Erythroblast (primary cell): ENCODE measurements at places on chromosomes 3 and 15.

DNA sequence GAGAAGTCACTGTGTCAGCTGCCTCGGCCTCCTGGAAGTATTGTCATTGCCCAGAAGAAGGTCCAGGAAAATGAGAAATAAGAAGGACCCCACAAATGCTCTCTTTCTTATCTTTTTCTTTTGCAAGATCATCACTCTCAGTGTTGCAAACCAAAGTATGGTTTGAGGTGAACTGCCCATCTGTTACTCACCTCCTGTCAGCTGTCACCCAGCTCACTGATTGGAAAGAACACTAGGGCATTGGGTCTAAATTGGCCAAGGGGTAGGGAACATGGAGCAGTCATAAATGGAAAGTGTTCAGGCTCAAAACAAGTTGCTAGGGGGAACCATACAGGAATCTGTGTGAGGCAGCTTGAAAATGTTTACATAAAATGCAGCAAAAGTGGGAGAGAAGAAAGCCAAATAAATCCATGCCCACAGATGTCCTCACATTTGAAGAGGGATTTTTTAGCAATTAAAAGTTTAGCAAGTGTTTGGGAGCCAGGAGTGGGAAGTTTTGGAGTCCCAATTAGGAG lies 431.2 kb upstream of the THBS1 start:
- DNase-seq, result no peak

GRCh38 chr3:186217820-186218164 lies 108.9 kb upstream of the ETV5 start:
- DNase-seq, result no peak

DNA sequence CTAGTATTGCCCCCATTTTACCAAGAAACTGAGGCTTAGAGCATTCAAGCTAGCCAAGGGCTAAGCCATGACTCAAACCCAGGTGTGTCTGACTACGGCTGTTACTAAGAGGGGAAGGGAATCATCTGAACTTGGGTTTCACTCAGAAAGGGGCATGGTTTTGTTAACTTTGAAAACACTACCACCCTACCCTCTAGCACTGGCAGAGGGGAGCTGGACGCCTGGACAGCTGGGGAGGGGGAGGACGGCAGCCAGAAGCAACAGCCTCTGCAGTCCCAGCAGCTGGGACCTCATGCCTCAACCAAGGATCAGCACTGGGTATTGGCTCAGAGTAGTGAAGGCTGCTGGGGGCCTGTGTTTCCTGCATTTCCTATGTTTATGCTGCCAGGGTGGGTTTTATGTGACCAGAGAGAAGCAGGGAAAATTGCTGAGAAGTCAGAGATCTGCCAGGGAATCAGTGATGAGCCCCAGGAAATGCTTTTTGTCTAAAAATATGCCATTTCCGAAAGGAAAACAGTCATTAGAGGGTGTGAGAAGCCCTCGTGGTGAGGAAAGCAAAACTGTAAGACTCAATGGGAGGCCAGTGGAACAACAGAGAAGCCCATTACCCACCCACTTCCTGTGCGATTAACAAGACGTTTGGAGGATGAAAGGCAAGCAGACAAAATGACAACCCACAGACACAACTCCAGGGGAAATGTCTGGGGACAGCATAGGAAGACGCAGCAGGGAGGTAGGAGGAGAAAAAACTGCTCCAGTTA lies 41.2 kb downstream of the LIPC start:
- DNase-seq, result no peak

DNA sequence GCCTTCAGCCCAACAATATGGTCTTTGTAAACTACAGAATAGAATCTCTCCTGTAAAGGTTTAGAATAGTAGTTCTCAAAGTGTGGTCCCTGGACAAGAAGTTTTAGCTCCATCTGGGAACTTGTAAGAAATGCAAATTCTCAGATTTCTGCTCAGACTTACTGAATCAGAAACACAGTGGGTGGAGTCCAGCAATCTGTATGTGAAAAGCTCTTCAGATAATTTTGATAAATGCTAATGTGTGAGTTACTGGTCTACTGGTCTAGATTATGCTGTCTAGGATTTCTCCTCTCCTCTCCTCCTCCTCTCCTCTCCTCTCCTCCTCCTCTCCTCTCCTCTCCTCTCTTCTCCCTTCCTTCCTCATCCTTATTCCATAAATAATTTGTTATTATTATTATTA lies 57.5 kb downstream of the RBMS3 start:
- DNase-seq, result no peak

GRCh38 chr3:11611341-11611799 lies 32.3 kb downstream of the VGLL4 start:
- DNase-seq, result no peak

DNA sequence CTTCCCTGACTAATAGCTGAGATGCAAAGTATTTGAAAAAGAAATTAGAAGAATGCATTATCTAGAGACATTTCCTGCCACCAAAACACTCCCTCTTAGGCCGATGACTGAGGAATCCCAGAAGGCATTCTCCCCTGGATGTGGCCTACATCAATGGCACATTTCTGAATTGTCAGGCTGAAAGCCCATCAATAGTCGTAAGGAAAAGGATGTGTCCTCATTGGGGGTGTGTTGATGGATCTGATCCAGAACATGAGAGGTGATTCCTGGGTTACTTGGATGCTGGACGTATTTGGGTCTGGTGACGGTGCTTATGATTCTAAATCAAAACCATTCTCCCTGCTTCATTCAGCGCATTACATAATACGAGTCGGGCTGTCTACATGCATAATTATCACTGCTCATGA lies 216.9 kb upstream of the CDIN1 start:
- DNase-seq, result no peak

DNA sequence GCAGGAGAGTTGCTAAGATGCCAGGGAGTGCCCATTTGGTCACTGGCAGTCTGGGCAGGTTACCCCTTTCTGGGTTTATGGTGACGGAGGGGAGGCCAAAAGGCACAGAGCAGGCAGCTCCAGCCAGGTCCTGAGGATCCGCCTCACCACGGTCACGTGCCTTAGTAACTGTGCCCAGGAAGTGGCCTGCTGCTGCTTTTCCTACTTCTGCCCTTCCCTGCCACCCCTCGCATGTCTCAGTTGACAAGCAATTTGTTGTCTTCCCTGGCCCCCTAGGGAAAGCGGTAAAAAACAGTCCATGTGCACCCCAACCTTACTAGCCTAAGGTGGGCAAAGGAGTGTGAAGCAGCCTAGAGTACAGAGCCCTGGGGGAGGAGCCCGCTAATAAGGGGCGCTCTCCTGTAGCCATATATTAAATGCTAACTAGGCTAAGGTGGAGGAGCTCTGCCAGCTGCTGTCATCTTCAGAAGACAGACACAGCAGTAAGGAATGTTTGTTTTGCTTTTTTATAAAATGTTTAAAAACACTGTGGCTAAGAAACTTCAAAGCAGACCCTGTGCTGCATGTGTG lies 9.1 kb upstream of the LIPH start:
- no peak for DNase-seq

DNA sequence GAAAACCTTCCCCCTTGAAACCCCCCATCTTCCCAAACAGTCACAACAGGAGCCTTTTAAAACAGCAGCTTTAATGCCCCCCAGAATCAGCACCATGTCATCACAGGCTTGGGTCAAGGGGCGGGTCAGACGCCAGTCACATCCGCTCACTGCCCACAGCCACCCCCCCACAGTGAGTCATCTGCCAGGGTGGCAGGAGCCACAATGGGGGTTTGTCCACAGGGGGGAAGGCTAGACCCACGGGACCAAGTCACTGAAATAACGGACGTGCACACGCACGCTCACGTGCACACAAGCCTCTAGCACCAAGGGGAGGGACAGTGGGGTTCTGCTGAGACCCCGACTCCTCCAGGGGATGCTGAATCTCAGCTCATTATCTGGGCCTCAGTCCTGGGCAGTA lies 441 bp upstream of the UCN2 start:
- DNase-seq, result no peak

DNA sequence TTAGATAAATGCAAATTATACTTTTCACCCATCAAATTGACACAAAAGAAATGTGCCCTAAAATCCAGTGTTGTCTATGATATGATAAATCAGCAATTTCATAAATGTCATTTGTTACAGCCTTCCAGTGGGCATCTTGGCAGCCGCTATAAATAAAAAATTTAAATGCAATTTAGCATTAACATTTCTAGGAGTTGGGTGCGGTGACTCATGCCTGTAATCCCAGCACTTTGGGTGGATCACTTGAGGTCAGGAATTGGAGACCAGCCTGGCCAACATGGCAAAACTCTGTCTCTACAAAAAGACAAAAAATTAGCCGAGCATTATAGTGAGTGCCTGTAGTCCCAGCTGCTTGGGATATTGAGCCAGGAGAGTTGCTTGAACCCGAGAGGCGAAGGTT lies 65.9 kb upstream of the POMGNT2 start:
- DNase-seq, result no peak

- DNase-seq, result no peak
These were observed 12.3 kb upstream of the SPATA12 start for GRCh38 chr3:57048052-57048671.

GRCh38 chr3:110504401-110504800 lies 567.2 kb upstream of the NECTIN3 start:
- no peak for DNase-seq

- DNase-seq, result no peak
These were observed 52.1 kb upstream of the EPHB1 start for GRCh38 chr3:134743006-134743405.

DNA sequence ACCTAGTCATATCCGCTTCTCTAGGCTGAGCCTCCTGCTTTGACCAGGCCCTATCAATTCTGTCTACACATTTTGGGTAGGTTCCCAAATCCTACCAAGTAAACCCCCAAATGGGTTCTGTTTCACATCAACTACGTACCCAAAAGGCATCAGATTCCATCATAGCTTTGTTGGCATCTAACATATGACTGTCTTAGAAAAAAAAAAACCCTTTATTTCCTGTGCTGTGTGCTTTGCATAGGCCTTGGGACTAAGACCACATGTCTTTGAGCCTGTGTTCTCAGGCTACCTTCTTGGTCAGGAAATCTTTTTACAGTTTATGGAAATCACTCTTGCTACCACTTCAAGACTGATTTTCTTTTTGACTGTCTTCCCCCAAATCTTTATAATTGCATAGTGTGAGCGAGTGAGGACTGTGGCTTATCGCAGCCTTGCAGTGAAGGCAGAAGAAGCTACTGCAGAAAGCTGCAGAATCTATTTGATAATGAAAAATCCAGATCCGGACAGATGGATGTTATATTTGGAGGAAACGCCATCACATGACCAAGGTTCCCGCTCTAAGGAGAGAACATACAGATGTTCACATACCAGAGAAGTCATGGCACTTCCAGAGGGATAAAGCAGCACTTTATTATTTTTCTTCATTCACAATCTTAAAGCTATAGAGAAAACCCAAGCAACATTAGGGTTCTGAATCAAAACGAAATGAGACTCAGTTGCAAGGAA lies 111.2 kb downstream of the EOMES start:
- no peak for DNase-seq

- no peak for DNase-seq
These were observed 55.7 kb upstream of the CP start for GRCh38 chr3:149277331-149277813.

DNA sequence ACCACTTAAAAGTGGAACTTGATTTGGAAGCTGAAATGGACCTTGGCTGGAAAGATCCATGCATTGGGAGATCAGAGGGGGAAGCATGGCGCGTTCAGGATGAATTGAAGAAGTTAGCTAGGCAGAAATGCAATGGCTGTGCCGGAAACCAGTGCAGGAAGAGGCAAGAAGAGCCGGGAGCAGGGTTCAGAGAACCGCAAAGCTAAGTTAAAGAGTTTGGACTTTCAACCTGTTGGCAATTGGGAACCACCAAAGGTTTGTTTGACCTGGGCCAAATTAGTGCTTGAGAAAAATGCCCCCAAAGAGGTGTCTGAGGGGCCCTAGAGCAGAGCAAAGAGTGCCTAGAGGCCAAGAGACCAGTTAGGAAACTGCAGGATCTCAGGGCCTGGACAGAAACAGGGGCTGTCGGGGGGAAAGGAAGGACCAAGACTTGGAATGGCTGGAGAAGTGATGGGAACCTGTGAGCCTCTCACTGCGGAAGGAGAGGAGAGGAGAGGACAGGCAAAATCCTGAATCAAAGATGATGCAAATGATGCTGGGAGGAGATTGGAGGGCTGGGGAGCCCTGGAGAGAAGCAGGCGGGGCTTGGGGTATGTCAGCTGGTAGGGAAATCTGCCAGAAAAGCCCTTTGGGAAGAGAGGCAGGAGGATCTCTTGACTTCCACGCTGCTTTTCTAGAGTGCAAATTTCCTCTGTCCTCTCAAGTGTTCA lies 49.3 kb downstream of the FAM174B start:
- no peak for DNase-seq

- DNase-seq, result no peak
These were observed 39.4 kb downstream of the FBXL22 start for GRCh38 chr15:63636518-63637061.

DNA sequence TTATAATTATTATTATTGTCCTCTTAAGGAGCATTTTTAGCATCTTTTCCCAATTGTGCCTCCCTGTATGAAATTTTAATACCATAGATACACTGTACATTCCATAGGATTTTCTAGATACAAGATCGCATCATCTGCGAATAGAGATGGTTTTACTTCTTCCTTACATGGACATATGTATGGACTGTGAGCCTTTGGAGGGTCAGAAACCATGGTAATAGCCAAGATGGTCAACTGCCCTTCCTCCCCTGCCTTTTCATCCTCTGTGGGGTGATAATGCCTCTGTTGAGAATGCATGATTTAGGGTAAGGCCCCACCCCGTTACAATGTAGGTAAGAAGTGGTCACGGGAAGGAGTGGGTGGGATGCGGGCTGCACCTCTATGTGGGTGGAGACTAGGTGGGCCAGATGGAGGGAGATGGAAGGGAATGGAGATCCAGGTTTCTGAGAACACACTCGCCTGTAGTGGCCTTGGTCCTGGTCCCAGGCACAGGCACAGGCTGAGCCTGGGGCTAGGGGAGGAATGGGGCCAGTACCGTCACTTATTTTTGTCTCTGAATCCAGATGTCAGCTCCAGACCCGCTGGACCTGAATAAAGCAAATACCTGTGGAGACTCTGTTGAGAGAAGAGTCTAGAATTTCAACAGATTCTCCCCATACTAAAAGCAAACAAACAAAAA lies 31.7 kb downstream of the GOLGA6A start:
- no peak for DNase-seq

DNA sequence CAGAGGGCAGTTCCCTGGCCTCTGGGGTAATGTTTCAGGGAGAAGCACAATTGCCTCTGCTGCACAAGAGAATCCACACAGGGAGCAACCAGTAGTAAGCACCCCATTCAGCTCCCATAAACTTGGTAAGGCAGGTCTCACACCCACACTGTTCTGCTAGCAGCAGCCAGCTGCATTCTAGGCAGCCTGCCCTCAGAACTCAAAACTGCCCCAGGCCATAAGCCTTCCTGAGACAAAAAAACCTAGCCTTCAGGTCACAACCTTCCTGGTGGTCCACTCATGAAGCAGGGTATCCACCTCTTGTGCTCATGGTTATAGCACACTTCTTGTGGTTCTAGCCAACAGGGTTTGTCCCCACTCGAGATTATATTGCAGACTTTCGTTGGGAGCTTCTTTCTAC lies 33.7 kb upstream of the ABI3BP start:
- no peak for DNase-seq

GRCh38 chr15:35330916-35331315 lies 215.0 kb downstream of the DPH6 start:
- no peak for DNase-seq

GRCh38 chr3:79148786-79149185 lies 619.0 kb downstream of the ROBO1 start:
- DNase-seq, result no peak

GRCh38 chr3:119911748-119912147 lies 129.8 kb downstream of the NR1I2 start:
- no peak for DNase-seq
